PC-3 (cell line): ENCODE measurements at places on chromosomes 11 and 22.

GRCh38 chr11:126578021-126578420, 222.5 kb downstream of the ST3GAL4 start:
- DNase-seq: no peak

- DNase-seq: no peak
Observed at GRCh38 chr22:41330169-41330568, 28.8 kb downstream of the ZC3H7B start.

DNA sequence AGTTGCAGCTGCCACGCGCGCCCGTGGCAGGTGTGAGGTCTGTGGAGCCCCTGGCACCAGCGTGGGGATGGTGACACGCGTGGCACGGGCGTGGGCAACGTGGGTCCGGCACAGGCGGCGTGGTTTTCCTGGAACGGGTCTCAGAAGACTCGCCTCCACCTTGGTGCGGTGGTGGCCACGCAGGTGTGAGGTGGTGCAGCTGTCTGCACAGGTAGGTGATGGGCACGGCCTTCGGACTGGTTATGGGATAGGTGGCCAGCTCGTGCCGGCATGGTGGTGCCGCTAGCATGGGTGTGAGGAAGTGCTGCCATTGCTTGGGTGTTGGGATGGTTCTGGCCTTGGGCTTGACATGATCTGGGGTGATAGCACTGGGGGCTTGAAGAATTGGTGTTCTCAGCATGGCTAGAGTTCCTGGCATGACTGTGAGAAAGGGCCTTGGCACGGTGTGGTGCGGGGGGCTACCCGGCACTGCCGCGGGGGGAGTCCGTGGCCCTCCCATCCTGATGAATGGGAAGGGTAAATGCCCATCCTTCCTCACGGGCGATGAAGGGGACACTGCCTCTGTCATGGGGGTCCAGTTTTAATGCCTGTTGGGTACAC, 531 bp downstream of the DAGLA start:
- DNase-seq: no peak

GRCh38 chr22:33898121-33898520, 22.2 kb downstream of the LARGE1 start:
- no peak for DNase-seq

DNA sequence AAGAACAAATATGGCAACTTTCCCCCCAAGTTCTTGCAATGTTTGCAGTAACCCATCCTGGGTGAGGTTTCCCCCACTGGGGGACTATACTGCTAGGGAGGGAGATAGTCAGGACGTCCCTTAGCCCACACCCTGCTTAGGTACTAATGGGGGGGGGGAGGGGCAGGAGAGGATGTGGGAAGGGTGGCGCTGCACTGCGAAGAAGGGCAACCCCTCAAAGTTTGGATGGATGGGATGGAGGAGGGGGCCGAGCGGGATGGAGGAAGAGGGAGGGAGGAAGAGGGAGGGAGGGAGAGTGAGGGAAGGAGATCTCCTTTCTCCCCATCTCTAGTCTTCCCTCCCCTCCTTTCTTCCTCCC, 100.6 kb upstream of the HSD17B12 start:
- no peak for DNase-seq

DNA sequence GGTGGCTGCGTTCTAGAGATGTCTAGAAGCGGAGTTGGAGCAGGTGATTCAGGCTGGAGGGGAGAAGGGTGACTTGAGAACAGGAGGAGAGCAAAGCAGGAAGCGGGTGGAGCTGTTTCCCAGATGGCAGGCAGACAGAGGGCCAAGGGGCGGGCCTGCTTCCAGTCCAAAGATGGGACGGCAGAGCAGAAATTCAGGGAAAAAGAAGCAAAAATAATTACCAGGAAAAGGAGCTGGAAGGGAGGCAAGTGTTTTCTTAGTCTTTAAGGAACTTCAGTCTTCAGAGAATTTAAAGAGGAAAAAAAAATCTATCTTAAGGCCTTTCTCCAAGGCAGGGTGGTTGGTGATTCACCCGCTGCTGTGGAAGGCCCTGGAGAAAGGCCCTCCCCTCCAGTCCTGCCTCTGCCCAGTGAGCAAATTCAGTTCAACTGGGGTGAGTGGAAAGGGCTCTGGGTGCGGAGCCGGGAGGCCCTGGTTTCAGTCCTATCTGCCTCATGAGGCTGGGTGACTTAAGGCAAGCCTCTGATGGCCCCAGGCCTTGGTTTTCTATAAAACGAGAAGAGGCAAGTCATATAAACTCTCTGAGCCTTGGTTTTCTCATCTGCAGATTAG, 4.5 kb upstream of the CREB3L1 start:
- DNase-seq: peak; percentile 56
